Right lobe of liver (tissue), 6 donors: ENCODE measurements at places on chromosomes 13 and 19. TPM values are rescaled to one million over a fixed set of nuclear protein-coding genes. Genes with fewer than 3 reads are reported as not detected.

- no peak for DNase-seq
These were observed 166.1 kb downstream of the ITGBL1 start for GRCh38 chr13:101618440-101619187.

MADCAM1 gene
- total RNA-seq: 0.69 TPM

DNA sequence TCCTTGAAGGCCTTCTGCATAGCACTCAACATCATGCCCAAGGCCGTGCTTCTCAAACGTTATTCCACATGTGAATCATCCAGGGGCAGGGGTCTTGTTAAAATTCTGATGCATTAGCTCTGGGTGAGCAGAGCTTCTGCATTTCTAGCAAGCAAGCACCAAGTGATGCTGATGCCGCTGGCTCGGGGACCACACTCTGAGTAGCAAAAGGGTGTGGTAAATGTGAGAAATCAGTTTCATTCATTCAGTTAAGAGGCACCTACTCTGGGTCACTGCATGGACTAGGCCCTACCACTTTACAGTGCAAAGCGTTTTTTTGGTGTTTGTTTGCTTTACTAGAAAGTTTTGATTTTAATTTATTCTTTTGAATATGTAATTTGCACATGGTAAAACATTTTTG is 7.2 kb downstream of the KRTDAP start:
- no peak for DNase-seq

DNA sequence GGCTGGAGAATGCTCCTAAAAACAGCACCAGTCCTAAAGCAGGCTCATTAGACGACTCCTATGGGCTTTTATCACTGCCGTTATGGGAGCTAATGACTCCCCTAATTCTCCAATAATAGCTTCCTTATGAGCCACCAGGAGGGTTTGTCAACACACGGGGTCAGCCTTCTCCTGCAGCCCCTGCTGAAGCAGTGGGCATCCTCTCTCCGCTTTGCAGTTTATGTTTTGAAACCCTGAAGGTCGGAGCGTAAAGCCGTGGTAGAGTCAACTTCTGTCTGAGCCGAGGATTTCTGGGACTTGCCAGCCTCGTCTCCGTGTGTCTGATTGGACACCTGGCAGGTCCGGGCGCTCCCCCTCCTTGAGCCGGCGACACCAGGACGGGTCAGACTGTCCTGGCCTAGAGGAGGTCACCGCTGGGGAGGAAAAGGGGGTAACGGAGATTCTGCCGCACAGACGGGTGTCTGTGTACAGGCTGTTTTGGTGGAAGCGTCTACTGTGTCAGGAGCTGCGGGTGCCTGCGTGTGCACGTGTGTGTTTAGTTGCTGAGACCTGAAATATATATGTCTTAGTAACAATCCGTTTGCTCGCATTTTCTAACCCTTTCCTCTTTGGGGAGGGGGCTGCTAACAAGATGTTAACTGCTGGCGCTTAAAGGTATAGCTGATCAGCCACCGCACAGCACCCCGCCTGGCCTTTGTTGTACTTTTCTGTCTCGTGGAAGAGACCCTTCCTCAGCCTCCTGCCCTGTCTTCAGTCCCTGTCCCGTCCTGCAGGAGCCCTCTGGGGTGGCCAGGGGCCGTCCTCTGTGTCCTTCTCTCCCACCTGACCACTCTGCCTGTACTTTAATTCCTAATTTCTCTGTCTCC is 1.9 kb downstream of the KDM4B start:
- peak; percentile 70 for DNase-seq

- no peak for DNase-seq
These were observed 13.1 kb downstream of the IGFL3 start for GRCh38 chr19:46111376-46111775.

DNA sequence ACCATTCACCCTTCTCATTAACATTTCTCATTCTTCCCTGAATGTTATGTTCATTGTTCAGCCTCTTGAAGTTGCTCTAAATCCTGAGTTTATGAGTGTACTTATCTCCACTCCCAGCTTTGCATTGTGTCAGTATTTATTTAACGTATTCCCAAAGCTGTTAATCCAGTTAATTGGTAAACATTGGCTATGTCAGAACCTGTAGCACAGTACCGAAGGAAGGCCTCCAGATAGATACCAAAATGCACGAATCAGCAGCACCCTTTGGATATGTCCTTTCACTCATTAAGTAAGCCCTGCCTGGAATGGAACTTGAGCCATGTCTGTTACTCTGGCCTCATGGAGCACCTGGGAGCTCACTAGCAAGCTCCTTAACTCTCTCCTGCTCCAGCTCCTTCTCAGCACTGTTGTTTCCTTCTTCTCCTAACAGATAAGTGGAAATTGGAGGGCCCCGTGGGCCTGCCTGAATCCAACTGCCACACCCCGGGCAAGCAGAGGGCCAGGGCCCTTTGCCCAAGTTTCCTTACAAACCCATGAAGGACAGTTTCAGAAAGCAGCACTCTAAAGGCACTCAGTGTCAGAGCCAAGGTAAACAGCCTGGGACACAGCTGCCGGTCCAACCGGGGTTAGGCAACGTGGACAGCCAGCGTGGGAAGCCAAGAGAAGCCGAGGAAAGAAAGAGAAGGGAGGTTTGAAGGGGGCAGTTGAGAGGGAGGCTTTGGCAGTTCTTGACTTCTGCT is 155.0 kb upstream of the SERP2 start:
- DNase-seq: peak; percentile 81

GRCh38 chr19:51754770-51755169 is 3.1 kb upstream of the FPR1 start:
- DNase-seq: no peak

COL4A2 gene
- total RNA-seq: 48.2 TPM

ZNF132 gene
- 2.8 TPM for total RNA-seq

PEAK3 gene
- total RNA-seq: 0.49 TPM

TNFSF13B gene
- 3.1 TPM for total RNA-seq

GRCh38 chr19:48493718-48494401 is 17.8 kb downstream of the LMTK3 start:
- DNase-seq: no peak

DNA sequence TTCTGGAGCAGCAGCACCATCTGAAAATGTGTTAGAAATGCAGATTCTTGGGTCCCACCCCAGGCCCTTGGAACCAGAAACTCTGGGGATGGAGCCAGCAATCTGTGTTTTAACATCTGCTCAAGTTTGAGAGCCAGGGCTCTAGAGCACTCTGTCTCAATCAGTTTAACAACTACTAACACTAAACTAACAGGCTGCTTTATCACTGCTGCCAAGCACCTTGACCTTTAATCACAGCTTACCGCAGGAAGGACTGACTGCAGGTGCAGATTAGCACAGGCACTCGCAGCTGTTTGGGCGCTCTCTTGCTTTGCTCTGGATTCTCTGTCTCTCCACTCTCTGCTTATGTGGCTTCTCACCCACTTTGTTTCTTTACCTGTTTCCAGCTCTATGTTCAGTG is 163.5 kb downstream of the MTUS2 start:
- DNase-seq: peak; percentile 67

DNA sequence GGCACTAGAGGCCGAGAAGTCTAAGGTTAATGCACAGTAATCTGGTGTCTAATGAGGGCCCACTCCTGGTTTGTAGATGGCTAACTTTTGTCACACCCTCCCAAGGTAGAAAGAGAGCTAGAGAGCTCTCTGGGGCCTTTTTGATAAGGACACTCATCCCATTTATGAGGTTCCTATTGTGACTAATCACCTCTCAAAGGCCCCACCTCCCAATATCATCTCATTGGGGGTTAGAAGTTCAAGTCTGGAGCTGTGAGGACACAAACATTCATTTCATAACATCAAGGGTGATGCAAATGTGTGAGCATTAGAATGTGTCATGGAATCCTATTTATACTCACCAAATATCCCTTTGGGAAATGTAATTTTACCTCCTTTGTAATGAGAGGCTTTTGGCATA is 79.2 kb upstream of the SLC10A2 start:
- DNase-seq: no peak
